Left colon (tissue), 2 donors: ENCODE measurements at places on chromosomes 1 and 21. TPM values are rescaled to one million over a fixed set of nuclear protein-coding genes. Genes with fewer than 3 reads are reported as not detected.

- DNase-seq: peak; percentile 53
Observed at GRCh38 chr1:230570724-230571360, 71.4 kb upstream of the COG2 start.

DNA sequence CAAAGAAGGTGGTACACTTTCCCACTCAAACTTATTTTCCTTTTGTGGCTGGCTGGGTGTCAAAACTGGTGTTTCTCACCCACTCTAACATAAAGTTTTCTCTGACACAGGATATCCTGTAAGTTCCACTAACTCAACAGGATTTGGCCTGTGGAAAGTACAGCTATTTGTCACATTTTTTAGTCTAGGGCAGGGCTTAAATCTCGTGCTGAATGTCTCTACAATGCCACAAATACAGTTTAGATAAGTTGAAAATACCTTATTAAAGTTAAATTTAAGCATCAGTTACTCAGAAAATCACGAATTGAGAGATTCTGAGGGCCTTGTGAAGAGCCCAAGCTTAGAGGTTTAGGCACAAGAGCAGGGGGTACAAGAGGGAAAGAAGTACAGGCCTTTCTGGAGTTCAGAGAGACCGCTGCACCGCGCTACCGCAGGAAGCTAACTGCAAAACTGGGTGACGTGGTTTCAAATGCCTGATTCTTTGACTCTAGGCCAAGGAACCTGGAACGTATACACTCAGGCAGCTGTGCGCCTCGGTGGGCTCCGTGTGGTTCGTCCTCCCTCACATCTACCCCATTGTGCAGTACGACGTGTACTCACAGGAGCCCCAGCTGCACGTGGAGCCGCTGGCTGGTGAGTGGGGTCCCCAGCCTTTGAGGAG is 23.4 kb upstream of the PWP2 start:
- no peak for DNase-seq

GRCh38 chr1:164515711-164516331 is 43.2 kb upstream of the PBX1 start:
- peak; percentile 9 for DNase-seq

- no peak for DNase-seq
Observed at GRCh38 chr21:36910581-36911307, 55.7 kb downstream of the HLCS start.

NMNAT2 gene
- 0.18 TPM for total RNA-seq

DFFA gene
- 22.6 TPM for total RNA-seq

GRCh38 chr1:83512373-83513193 is 486.3 kb downstream of the TTLL7 start:
- DNase-seq: no peak

ARHGEF11 gene
- total RNA-seq: 46.8 TPM

- no peak for DNase-seq
Observed at GRCh38 chr1:183604038-183604808, 14.0 kb upstream of the NCF2 start.

DNA sequence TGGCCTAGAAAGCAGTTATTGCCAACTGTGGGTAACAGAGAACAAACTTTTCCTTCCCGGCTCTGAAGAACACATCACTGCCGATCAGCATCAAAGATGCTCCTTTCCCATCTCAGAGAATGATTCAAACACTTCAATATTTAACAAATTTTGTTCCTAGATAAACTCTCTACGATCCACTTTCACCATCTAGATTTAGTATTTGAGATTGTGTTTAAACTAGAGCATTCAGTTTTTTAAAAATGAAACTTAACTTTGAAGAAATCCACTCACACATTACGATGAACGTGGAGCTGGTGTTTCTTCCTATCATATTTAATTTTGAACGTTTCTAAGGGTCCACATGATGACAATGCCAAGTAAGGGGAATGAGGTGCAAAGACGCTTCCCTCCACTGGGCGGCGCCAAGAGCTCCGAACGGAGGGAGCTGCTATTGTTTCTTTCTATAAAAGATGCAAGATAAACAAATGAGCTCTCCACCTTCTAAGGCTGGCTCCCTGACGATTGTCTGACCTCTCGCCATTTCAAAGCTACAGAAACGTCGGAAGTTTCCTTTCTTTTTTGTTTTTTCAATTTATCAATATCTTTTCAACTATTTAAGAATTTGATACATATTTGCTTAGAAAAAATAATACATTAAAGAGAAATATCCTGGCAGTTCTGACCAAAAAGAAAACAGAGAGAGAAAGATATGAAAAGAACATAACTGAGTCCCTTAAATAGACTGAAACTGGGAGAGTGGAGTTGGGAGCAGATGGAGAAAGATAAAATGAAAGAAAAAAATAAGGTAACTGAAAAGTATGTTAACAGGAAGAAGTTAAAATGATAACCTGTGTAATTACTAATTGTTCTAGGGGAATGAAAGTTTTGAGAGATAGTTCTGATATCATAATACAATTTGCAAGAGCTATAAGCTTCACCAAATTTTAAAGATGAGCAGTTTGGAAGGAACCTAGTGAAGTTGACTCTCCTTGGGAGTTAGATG is 4.4 kb upstream of the BARHL2 start:
- no peak for DNase-seq

DNA sequence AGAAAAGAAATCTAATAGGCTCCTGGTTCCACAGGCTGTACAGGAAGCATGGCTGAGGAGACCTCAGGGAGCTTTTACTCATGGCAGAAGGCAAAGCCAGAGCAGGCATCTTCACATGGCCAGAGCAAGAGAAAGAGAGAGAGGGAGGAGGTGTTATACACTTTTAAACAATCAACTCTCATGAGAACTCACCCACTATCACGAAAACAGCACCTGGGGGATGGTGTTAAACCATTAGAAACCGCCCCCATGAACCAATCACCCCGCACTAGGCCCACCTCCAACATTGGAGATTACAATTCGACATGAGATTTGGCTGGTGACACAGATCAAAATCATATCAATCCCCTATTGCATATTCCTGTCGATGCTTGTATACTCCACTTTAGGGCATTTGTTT is 93.5 kb downstream of the MRPL39 start:
- no peak for DNase-seq

GRCh38 chr1:207908107-207908734 is 2.7 kb downstream of the CD34 start:
- no peak for DNase-seq

- DNase-seq: no peak
Observed at GRCh38 chr1:32122151-32122550, 14.3 kb downstream of the KPNA6 start.

- no peak for DNase-seq
Observed at GRCh38 chr1:30353637-30354036, 369.7 kb downstream of the MATN1 start.

- no peak for DNase-seq
Observed at GRCh38 chr1:63902844-63903589, 129.2 kb downstream of the ROR1 start.

- no peak for DNase-seq
Observed at GRCh38 chr1:172517545-172517944, 15.4 kb upstream of the SUCO start.

DNA sequence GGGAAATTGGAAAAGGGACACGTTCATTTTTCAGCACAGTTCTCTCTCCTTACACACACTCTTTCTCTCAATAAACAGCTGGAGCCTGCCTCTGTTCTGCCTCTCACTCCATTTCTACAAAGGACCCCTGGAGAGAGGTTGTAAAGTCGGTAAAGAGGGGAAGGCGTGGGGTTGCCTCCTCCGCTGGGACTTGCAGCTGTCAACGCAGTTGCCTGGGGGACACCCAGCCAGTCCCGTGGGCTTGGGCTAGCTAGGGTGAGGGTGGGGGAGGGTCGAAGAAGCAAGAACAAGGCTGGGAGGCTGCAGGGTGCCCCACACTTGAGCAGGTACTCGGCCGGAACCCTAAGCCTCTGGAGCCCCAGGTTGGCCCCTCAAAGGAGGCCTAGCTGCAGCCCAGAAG is 27.6 kb downstream of the C1orf216 start:
- no peak for DNase-seq

KCNJ15 gene
- total RNA-seq: 0.21 TPM

DNA sequence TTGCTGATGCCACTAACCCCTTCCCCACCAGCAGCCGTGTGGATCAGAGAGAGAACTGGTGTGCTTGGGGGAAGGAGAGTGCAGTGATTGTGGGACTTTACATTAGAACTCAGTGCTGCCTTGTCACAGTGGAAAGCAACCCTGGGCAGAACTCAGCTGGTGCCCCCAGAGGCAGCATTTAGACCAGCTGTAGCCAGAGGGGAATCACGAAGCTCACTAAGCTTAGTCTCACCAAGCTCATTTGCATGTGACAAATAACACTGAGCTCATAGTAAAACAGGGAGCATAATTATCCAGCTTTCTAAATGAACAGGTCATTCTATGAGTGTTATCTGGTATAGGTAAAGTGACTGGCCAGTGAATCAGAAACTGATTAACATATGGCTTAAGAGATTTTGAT is 9.8 kb upstream of the SMAP2 start:
- DNase-seq: no peak

GRCh38 chr1:116553386-116554115 is 17.3 kb downstream of the CD58 start:
- DNase-seq: no peak

- peak; percentile 52 for DNase-seq
Observed at GRCh38 chr1:181083842-181084605, 4.5 kb upstream of the IER5 start.

- DNase-seq: no peak
Observed at GRCh38 chr1:215612391-215612790, 45.3 kb downstream of the KCTD3 start.

GCSAML gene
- 0.18 TPM for total RNA-seq

DNA sequence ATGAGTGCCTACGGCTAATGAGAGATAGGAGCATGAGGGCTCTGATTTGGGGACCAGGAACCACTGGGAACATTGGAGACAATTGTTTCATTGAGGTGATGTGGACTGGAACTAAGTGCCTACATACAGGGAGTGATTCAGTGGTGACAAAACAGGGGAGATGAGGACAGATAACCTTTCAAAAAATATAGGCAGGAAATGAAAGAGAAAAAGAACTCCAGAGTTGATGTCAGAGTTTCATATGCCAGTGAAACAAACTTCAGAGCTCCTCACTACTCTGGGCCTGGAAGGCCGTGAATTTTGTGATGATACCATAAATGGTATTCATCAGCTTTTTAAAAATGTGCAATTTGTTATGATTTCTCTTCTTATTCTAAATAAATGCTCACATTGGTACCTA is 39.3 kb downstream of the FASLG start:
- no peak for DNase-seq

DNA sequence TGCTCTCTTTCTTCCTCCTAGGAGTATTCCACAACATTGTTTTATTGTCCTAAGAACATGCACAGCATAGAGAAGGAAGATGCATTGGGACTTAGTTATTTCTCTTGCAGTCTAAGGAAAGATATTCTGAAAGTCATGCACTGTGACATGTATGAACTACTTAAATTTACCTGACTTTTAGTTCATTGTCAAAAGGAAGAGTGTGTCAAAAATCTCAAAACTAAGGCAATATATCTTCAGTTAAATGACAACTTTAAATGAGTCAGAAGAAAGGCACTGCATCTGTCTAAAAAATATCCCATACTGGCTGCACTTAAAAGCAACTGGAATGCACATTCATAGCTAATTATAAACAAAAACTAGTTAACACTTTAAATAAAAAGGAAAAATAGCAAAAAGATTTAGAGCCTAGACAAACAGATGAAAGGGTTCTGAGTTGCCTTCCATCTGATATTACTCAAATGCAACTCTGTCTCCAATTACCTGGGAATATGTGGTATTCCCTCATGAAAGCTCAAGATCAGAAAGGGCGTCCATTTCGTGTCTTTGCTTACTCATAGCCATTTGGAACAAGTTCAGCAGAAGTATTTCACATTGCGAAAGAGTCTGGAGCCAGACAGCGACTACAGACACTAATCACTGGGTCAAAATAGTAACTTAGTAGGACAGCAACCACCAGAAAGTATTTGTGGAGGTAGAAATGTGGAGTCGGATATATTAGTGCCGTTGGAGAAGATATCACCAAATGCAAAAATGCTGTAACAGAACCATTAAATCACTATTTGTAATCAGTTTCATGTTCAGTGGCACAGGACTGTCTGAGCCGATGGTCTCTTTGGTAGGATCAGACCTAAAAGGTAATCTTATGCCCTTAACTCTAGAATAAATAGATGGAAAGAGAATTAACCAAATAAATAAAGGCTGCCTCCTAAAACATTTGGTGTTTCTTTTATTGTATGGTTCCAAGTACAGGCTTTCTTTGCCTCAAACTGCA is 225.7 kb downstream of the GREM2 start:
- DNase-seq: no peak

DNA sequence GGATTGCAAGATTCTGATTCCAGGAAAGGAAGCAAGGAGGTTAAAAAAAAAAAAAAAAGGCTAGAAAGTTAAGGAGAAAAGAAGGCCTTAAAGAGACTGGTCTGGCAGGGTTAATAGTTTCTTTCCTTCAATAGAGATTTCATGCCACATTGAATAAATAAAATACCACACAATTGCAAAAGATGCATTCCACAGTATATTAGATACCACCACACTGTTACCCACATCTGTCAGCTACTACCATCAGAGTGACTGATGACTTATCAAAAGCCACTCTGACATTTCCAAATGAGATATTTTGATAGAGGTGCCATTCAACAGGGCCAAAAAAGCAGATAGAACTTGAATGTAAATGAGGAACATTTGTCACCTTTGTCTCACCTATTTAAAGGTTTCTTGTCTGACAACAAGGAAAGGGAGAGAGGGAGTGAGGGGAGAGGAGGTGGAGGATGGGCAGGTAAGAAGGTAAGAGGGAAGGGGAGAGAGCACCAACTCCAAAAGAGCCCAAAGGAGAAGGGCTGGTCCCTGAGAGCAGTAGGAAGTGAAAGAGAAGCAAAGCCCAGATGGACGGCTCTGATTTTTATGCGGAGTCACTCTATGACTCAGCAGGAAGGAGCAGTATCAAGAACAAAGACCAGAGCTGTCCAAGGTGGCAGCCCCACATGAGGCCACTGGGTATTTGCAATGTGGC is 38.3 kb downstream of the LRRN2 start:
- DNase-seq: no peak

GRCh38 chr1:35707601-35708440 is 10.9 kb downstream of the C1orf216 start:
- peak; percentile 32 for DNase-seq

GRCh38 chr1:240538776-240539430 is 73.1 kb downstream of the GREM2 start:
- DNase-seq: no peak

GRCh38 chr21:44535963-44536362 is 4.0 kb downstream of the KRTAP10-1 start:
- DNase-seq: peak; percentile 19

GRCh38 chr1:117147856-117148588 is 26.5 kb upstream of the TRIM45 start:
- DNase-seq: no peak

ZNF281 gene
- 9.2 TPM for total RNA-seq

GRCh38 chr1:166840309-166841274 is 1.3 kb downstream of the POGK start:
- no peak for DNase-seq

- no peak for DNase-seq
Observed at GRCh38 chr1:69737527-69738185, 169.9 kb downstream of the LRRC7 start.

SPRR2D gene
- not detected for total RNA-seq

SPAG17 gene
- total RNA-seq: not detected

DNA sequence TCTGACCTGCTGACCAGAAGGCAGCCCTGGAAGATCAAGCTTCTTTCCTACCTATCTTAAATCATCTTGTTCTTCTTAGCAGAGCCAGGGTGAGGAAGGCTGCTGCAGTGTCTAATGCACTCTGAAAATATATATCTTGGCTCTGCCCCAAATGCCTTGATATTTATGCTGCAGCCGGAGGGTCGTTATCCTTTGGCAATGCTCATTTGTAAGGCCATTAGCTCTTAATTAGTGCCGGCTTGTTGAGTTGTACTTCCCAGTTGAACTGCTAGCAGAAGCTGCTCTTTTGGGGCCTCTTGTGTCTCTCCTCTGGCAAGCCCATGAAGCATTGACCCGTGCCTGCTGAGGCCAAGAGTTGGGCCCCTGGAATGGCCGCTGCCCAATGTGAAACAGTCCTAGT is 4.2 kb upstream of the GNL2 start:
- no peak for DNase-seq
